ENCODE measurements at places on chromosomes 12 and 14. TPM values are rescaled to one million over a fixed set of nuclear protein-coding genes. Genes with fewer than 3 reads are reported as not detected.

Gene PTGDR
- 0.16 TPM for total RNA-seq

Gene SERPINA9
- not detected for total RNA-seq

Gene GALNT8
- 0.17 TPM for total RNA-seq

Gene PLEKHH1
- total RNA-seq: 0.34 TPM

Gene NAV3
- 41.8 TPM for total RNA-seq

Gene BICDL1
- not detected for total RNA-seq

Gene PLCZ1
- total RNA-seq: not detected

Gene EFCAB11
- total RNA-seq: 5.9 TPM

Gene OTOGL
- total RNA-seq: 0.43 TPM

Gene TAC3
- not detected for total RNA-seq

Gene RASAL1
- not detected for total RNA-seq

Gene CLEC1B
- not detected for total RNA-seq

Gene CELA1
- total RNA-seq: not detected

Gene MIPOL1
- total RNA-seq: 10.2 TPM

Gene TMTC2
- 15.9 TPM for total RNA-seq

Gene SLC2A13
- 7.8 TPM for total RNA-seq

Gene SLC22A17
- 13.2 TPM for total RNA-seq

Gene OVCH1
- under 0.01 TPM for total RNA-seq

Gene MUCL1
- not detected for total RNA-seq

Gene ARHGEF25
- 33.4 TPM for total RNA-seq

Gene CCDC177
- total RNA-seq: 0.09 TPM

Gene GPR84
- not detected for total RNA-seq

Gene BDKRB1
- total RNA-seq: 13.4 TPM

Gene NANOG
- total RNA-seq: not detected

Gene ASPG
- not detected for total RNA-seq

Gene HAL
- not detected for total RNA-seq

Gene FOXM1
- total RNA-seq: 1.3 TPM

Gene KDM2B
- 18.4 TPM for total RNA-seq

Gene TSHR
- total RNA-seq: not detected

Gene TEX52
- not detected for total RNA-seq

Gene TMCC3
- total RNA-seq: 0.47 TPM

Gene OR11H12
- total RNA-seq: not detected

Gene DBX2
- total RNA-seq: not detected

Gene ARMH4
- 3.0 TPM for total RNA-seq

Gene NDRG2
- total RNA-seq: 0.52 TPM

Gene PRH2
- total RNA-seq: 0.63 TPM

Gene RIPK3
- total RNA-seq: 6.2 TPM

Gene RNF212B
- not detected for total RNA-seq

Gene PRIM1
- 6.1 TPM for total RNA-seq

Gene NOS1
- not detected for total RNA-seq

Gene IFNG
- not detected for total RNA-seq

Gene DNAJC22
- total RNA-seq: 0.43 TPM

Gene ISCU
- 179 TPM for total RNA-seq

Gene SMARCD1
- 15.1 TPM for total RNA-seq

Gene RND1
- 0.26 TPM for total RNA-seq

Gene CHURC1
- 48.2 TPM for total RNA-seq

Gene CALCOCO1
- 205 TPM for total RNA-seq

All from bronchial smooth muscle cell (primary cell).